ENCODE measurements at places on chromosomes 5 and 9.

DNA sequence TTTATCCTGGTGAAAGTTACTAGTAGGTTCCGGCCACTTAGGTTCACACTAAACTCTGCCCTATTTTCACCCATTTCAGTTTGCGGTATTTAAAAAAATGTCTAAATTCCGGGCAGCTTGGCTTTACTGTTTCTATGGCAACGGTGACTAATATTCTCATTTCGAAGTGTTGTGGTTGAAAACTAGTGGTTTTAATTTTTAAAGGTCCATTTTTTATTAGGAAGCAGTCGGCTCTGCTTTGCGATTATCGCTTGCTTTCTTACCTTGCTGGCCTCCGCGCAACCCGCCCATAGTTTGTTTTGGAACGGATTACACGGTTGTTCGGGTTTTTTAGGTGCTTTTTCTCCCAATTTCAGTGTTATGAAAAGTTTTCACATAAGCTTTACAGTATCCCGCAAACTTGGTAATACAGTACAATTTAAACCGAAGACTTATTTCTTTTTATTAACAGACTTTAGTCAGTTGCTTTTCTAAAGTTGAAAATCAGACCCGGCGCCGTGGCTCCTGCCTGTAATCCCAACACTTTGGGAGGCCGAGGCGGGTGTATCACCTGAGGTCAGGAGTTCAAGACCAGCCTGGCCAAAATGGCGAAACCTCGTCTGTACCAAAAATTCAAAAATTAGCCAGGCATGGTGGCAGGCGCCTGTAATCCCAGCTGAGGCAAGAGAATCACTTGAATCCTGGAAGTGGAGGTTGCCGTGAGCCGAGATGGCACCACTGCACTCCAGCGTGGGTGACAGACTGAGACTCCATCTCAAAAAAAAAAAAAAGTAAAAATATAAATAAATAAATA lies 1.6 kb downstream of the KDM4C start:
- DNase-seq, result peak; percentile 12

DNA sequence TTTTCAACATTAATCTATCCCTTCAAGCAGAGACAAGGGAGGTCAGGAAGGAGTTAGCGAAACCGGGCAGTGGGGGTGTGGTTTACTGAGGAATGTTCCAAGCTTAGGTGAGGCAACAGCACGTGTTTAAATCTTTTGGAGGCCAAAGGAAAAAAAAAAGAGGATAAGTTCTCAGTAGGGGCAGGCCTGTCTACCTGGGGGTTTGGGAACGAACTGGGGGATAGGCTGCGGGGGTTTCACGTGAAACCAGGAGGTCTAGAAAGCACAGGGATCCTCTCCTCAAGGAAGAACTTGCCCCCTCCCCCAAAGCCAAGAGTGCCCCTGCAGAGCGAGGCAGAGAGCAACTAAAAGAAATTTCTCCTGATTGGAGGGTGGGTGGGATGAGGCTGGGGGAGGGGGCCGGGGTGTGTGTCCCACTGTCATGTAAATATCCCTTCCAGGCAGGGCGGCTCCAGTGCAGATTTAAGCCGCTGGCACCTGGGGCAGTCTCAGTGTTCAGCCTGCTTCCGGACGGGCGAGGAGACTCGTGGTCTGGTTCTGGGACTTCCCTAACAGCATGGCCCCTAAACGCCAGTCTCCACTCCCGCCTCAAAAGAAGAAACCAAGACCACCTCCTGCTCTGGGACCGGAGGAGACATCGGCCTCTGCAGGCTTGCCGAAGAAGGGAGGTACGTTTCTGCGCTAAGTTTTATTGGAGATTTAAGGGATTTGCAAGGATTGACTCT lies 5.5 kb upstream of the SET start:
- DNase-seq, result no peak

- DNase-seq, result no peak
These were observed 30.0 kb downstream of the SNX30 start for GRCh38 chr9:112780450-112781036.

- DNase-seq, result no peak
These were observed 140.3 kb upstream of the IRX2 start for GRCh38 chr5:2891781-2892180.

DNA sequence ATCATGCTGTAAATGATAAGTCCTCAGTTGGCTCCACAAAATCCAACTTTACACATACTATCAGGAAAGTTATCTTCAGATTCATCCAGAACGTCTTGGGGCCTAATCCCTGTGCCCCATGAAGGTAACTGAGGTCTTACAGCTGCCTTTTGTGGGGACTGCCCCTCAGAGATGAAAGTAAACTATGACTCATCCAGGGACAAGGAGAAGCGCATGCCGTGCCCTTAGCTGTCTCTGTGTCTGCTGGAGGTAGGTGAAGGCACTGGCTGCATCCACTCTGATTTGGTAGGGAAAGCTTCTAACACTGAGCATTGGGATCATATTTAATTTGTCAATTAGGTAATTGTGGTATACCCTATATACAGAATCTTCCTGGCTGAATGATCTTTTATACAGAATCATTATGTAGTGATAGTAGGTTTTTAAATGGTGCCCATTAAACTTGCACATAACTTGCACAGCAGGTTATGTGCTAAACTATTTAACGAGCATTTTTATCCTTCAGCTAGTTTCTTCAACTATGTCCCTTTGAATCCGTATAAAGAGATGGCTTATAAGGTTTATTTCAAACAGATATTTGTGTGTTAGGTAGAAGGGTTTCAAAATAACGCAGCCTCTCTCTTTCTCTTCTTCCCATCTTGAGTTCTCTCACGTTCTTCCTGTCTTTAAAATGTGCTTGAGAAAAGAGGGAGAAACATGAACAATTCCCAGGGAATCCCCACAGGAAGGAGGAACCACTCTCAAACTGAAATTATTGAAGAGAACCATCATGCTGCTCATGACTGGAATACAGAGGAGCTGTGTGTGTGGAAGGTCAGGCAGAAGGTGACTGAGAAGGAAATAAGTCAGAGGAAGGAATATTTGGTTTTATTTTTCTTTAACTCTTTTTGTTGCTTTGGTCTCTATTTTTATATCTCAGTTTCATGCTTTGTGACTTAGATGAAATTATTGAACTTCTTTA lies 250.9 kb downstream of the CD180 start:
- DNase-seq, result no peak

DNA sequence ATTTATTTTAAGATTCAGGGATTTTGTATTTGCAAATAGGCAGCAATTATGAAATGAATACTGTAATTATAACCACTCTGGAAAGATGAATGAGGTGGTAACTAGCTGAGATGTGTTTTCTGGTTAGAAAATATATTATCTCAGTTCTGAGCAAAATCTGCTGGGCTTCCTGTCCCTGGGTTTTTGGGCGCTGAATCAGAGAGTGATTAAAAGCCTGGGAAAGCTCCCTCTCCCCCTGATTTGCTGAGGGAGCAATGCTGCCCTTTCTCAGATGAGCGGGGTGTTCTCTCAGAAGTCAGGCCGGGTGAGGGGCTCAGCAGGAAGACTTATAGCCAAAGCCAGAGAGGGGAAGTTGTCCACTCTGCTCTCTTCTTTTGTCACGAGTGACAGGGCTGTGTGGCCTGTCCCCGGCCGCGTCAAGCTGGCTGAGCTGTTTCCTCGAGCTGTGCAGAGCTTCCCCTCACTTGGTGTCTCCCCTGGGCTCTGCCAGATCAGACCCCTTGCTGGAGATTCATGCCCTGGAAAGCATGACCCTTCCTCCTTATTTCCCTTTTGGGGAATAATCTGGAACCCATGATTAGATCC lies 39.8 kb upstream of the PITX1 start:
- no peak for DNase-seq

DNA sequence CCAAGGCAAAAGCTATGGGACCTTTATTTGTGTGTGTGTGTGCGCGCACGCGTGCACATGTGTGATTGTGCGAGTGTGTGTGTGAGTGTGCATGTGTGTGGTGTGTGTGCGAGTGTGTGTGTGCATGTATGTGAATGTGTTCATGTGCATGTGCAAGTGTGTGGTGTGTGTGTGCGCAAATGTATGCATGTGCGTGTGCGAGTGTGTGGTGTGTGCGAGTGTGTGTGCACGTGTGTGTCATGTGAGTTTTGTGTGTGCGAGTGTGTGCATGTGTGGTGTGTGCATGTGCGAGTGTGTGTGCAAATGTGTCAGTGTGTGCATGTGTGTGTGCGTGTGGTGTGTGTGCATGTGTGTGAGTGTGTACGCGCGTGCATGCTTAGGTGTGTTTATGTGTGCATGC lies 11.1 kb upstream of the GLT6D1 start:
- DNase-seq, result no peak

GRCh38 chr9:125240649-125240999 lies 519 bp downstream of the HSPA5 start:
- no peak for DNase-seq

- DNase-seq, result no peak
These were observed 1.0 kb upstream of the ERCC6L2 start for GRCh38 chr9:95874303-95874988.

GRCh38 chr5:172266071-172266675 lies 17.4 kb downstream of the UBTD2 start:
- DNase-seq, result no peak

DNA sequence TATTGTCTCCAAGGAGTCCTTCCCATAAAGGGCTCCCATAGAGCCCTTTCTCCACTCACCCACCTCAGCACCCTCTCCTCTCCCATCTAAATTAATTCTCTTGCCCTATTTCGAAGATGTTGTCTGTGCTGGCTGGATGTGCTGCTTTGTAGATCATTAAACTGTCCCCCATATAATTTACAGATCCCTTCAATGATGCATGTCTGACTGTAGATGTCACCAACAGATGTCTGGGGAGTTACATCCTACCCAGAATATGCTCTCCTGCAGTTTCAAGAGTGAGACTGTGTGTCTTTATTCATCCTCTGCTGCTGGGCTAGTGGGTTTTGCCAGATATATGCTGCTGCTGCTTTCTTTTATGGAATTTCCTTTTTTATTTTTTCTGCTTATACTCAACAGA lies 351.2 kb downstream of the MLLT3 start:
- no peak for DNase-seq

DNA sequence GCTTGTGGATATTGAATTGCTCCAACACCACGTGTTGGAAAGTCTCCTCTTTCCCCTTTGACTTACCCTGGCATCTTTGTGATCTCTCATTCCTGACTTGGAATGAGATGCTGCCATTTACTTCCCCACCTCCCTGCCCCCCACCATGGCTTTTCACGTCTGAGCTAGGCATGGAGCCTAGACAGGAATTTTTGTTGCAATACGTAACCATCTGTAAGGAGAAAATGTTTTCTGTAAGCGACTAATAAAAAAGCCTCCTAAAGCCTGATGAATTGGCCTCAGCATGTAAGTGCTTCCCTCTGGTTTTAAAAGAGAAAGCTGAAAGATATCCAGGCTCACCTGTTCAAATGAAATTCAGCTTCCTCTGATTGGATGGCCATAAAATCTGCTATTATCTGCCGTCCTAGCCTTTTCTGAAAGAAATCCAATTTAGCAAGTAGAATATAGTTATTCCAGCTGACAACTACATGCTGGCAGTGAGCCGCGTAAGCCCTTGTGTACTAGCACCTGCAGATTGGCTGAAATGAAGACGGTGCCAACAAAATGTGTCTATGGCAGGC lies 200.1 kb downstream of the NSG2 start:
- no peak for DNase-seq

GRCh38 chr5:14399054-14399692 lies 182.4 kb upstream of the OTULINL start:
- no peak for DNase-seq

- DNase-seq, result no peak
These were observed 34.8 kb downstream of the THBS4 start for GRCh38 chr5:80069918-80070318.

DNA sequence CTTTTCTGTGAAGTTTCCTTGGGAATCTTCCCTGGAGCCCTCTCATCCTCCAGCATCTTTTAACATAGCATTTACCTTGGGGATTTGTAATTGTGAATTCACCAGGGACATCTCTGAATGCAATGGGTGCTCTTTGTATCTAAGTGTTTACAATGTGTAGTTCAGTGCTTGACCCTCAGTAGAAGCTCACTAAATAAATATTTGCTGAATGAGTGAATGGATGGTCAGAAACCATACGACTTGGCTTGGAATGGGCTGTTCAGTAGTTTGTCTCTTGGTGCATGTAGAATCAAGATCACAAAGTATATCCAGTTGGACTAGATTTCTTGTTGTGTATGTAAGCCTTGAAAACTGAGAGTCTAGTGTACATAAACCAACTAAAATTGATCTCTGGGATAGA lies 81.8 kb upstream of the MEF2C start:
- DNase-seq, result no peak

DNA sequence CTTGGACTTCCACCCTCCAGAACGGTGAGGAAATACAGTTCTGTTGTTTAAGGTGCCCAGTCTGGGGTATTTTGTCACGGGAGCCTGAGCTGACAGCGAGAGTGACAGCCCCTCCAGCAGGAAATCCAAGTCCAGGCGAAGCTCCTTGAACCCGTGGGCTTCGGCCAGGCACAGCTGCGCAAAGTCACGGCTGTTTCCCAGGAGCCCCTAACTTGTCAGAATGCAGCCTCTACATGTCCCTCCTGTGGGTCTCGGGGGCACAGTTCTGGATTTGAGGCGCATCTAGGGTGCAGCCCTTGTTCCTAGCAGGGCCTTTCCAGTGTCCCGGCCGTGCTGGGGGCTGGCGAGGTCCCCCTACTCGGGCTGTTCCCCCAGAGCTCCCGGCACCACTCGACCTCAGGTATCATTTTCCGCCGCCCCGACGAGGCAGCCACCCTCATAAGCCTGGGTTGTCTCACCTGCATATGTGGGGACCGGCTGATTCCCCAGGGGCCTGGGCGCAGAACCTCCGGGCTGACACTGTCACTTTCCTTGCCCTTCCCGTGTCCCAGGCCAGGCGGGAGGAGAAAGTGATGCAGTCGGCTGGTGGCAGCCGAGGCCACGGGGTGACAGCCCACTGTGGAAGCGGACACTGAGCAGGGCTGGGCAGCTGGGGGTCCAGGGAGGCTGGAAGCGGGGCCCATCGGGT lies 4.5 kb downstream of the LCN8 start:
- DNase-seq, result no peak

- no peak for DNase-seq
These were observed 17.8 kb upstream of the TRAF1 start for GRCh38 chr9:120944434-120944843.

DNA sequence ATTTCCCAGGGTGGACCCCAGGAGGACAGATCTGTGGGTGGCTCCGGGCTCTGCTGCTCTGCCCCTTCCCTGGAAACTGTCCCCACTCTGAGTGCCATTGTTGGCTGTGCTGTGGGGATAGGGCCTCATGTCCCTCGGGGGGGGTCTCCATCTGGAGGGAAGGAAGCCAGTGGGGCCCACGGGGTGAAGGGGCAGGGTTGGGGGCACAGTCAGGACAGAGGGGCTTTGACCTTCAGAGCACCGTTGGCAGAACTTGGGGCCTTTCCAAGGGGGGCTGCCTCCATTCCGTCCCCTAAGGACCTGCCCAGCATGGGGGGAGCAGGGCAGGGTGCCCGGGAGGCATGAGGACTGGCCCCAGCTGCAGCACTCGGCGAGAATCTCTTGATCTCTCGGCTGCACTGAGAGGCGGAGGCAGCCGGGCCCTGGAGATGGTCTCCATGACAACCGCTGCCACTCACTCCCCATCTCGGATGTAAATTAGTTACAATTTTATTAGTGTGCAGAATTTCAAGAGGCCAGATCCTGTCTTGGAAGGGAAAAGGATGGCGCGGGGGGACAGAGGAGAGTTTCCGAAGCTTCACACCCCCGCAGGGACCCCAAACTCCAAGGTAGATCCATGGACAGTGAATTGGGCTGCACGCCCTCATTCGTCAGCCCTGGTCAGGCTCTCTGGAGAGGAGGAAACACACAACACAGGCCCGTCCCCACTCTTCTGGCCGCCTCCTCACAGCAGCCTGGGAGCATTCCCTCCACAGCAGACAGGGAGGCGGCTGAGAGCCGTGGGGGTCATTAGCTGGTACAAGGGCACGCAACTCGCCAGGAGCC lies 216.2 kb upstream of the IER5L start:
- no peak for DNase-seq
